HEK293T (cell line): ENCODE measurements at places on chromosomes 4 and X.

GRCh38 chrX:52424656-52425055, 55.8 kb downstream of the XAGE2 start:
- DNase-seq = no peak

DNA sequence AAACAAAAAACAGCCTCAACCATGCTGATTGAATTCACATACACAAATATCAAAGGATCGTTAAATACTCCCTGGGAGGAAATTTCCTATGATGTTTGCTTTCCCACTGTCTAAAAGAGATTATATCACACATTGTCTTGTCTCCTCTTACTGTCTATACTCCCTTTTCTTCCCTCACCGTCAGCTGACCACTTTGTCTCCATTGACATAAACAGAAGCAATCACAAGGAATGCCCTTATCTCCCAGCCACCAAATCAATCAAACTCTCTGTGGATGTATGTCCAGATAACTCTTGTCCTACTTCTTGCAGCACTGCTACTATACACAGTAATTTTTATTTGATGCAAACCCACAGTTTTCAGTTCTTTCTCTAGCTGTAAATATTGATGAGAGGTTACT, 12.2 kb upstream of the NUDT9 start:
- DNase-seq = no peak

DNA sequence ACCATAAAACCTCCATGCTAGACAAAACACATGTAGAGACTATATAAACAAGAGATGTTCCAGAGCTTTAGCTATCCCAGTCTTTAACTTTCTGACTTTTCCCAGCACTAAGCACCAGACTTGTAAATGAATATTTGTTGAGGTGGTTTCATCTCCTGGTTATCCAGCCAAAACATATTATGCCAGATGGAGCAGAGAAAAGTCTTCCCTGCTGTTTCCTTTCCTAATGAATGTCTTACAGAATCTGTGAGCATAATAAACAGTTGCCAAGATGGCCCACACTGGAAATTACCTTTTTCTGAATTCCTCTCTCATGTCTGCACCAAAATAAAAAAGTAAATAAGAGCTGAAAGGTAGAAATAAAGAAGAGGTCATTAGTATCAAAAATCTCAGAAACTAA, 159.2 kb downstream of the TECRL start:
- no peak for DNase-seq

DNA sequence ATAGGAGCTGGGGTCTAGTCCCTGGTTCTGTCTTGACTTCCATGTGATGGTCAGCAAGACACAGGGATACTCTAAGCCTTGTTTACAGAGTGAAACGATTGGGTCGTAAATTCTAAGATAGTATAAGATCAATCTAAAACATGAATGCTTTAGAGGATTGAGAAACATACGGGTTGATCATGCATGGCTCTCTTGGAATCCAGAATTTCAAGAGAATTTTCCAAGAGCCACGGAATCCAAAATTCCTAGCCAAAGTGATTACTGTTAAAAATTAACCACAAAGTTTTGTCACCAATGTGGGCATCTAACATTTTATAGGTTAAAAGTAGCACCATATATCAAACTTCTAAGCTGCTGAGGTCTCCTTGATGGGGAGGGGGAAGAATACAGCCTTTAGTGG, 16.5 kb downstream of the HS3ST1 start:
- DNase-seq = no peak

GRCh38 chrX:149010013-149010852, 494.9 kb downstream of the IDS start:
- no peak for DNase-seq

DNA sequence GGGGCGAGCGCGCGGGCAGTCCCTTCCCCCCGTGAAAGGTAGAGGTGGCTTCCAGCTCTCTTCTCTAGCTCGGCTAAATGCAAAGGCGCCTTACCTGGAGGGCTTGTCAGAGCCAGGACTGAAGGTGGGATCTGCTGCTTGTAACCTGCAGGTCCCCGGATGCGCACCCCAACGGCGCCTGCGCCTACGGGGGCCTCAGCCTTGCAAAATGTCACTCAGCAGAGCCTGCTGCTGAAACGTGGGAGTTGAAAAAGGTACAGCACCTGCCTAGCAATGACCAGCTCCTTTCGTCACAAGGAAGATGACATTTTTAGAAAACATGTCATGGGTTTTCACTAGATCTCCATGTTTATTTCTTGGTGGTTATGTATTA, 583 bp downstream of the ABHD18 start:
- DNase-seq = peak; percentile 34

GRCh38 chr4:102608190-102608589, 107.0 kb downstream of the NFKB1 start:
- DNase-seq = no peak

- no peak for DNase-seq
Measured at GRCh38 chrX:151977923-151978322, 3.4 kb upstream of the GABRE start.

GRCh38 chrX:21757960-21758359, at the start of gene SMPX:
SMPX (minus strand) TSS chrX:21758116; CDS start chrX:21754290, 3,826 bp downstream.
- no peak for DNase-seq

DNA sequence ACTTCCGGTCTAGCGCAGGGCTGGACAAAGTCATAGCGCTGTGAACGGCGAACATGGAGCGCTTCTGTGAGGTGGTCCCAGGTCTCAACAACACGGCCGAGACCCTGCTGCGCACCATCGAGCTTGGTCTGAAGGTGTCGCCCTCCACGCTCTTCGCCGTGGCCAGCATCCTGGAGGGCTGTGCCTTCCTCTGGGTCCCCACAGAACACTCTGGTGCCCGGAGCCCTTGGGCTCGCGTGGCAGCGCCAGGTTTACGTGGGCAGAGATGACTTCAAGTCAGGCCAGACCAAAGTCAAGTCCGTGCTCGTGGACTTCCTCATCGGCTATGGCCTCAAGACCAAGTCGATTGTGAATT, 128.6 kb downstream of the ANAPC4 start:
- no peak for DNase-seq

- DNase-seq = no peak
Measured at GRCh38 chrX:103847174-103847870, 15.3 kb upstream of the RAB9B start.

DNA sequence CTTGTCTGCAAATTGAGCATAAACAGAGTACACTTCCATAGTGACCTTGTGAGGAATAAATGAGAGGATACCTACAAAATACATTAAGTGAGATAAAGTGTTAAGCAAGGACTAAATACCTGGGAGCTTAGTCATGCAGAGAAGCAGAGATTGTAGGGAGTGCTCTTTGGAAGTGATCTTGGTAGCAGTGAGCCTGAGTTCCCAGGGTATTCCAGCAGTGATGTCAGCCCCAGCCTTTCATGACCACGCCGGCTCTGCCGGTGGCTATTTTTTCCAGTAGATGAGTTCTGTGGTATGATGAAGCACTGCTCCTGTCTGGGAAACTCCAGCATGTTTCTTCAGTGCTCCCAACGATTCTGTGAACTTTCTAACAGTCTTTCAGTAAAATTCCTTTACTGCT, 391.5 kb upstream of the IGFBP7 start:
- DNase-seq = no peak

- DNase-seq = no peak
Measured at GRCh38 chr4:128830906-128831503, 21.5 kb downstream of the JADE1 start.

DNA sequence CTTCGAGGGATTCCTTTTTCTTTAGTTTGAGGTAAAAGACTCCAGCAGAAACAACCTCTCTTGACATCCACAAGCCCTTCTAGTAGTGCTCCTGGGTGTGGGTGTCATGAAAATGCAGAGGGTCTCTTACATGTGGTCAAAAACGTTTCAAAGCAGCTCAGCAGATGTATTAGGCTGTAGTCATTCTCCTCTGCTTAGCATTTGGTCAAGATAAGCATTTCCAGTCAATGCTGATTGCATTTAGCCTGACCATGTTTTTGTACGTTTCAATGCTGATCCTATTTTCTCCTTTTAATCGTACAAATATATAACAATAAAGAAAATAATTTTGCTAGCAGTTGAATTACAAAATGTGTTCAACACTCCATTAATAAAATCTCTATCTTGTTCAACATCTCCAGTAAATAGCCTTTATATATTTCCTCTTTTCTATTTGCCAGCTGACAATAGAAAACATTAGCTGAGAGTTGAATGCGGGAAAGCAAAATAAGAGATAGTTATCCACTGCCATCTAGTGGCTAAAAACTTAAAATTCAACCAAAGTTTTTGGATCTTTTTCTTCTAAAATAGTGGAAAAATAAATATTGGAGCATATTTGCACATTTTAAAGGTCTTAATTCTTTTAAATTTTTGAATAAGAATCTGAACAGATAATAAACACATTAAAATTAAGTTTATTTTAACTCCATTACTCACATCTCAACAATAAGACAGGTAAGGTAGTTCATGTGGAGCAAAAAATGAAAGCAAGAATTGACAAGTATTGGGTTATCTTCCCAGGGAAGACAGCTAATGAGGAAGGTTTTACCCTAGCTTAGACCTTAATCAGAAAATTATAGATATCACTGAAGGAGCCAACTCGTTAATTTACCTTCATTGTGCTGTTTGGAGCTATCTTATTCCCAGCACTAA, 15.2 kb upstream of the PACRGL start:
- peak; percentile 8 for DNase-seq

DNA sequence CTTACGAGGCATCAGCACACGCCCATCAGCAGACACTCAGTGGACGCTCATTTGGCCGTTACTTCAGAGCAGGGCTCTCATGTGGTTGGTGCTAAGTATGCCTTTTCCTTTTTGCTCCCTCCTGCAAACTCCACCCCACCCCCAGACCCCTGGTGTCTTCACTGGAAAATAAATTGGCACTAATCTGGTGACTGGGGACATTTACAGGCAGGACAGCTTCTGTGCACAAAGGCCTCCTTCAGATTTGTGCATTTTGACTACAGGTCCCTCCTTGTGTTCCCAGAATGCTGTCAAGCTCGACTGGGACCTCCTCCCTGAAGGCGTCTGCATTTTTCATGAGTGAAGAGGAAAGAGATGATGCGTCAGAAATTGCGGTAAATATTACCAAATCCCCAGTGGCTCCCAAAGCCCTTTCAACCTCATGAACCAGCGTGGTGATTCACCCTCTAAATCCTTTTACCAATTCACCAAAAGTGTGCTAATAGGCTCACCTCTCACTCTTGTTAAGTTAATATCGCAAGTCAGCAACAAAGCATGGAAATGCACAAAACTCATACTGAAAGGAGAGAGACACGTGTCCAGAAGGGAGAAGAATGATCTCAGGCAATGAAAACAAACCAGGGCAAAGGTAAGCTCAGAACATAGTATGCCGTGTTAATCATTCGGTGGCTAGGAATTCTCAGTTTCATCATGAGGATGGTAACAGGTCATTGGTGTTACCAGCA, 119.0 kb downstream of the NKX6-1 start:
- no peak for DNase-seq
